ENCODE measurements at places on chromosomes 7 and 10. TPM values are rescaled to one million over a fixed set of nuclear protein-coding genes. Genes with fewer than 3 reads are reported as not detected.

GIMAP7 gene
- total RNA-seq, result not detected

PDE6C gene
- total RNA-seq, result not detected

ZNF425 gene
- total RNA-seq, result 1.3 TPM

CYP26C1 gene
- not detected for total RNA-seq

GPR26 gene
- total RNA-seq, result under 0.01 TPM

ADAMTS14 gene
- total RNA-seq, result 10.1 TPM

ADARB2 gene
- total RNA-seq, result not detected

MPLKIP gene
- 80.3 TPM for total RNA-seq

TSPAN12 gene
- 2.3 TPM for total RNA-seq

VENTX gene
- total RNA-seq, result not detected

HOXA5 gene
- 5.6 TPM for total RNA-seq

ABCC2 gene
- total RNA-seq, result 13.2 TPM

COL17A1 gene
- 2.6 TPM for total RNA-seq

PNLIPRP3 gene
- total RNA-seq, result not detected

KIAA1217 gene
- 8.2 TPM for total RNA-seq

ATRNL1 gene
- total RNA-seq, result 0.12 TPM

FFAR4 gene
- total RNA-seq, result not detected

EVX1 gene
- total RNA-seq, result not detected

AGBL3 gene
- total RNA-seq, result 3.5 TPM

VGF gene
- total RNA-seq, result 0.59 TPM

ATOH7 gene
- not detected for total RNA-seq

SRI gene
- 176 TPM for total RNA-seq

NPTX2 gene
- total RNA-seq, result 4.8 TPM

FAM24B gene
- total RNA-seq, result 5.9 TPM

RELN gene
- not detected for total RNA-seq

REPIN1 gene
- 28.2 TPM for total RNA-seq

RADIL gene
- not detected for total RNA-seq

UCMA gene
- not detected for total RNA-seq

LRRN3 gene
- total RNA-seq, result 3.4 TPM

AMPH gene
- total RNA-seq, result 1.7 TPM

SLC29A4 gene
- 1.4 TPM for total RNA-seq

IPMK gene
- 10.7 TPM for total RNA-seq

GRM3 gene
- not detected for total RNA-seq
